Ascending aorta (tissue), 2 donors: ENCODE measurements at places on chromosomes 2 and 18. TPM values are rescaled to one million over a fixed set of nuclear protein-coding genes. Genes with fewer than 3 reads are reported as not detected.

DNA sequence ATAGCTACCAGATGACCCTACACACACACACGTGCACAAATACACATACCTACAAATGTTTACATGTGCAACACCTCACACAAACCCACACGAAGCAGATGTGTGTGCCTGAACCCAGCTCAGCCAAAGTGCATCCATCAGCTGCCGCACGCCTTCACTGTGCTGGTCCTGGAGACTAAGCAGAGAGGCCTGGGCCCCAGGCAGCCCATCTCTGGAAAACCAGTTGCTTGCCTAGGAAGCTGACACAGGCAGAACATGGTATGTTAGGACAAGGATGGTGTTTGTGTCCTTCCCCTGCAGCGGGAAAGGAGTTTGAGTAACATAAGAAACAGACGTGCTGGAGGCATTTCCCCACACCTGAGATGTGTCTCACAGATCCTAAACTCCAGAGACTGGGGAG lies 86.7 kb downstream of the SEPTIN10 start:
- no peak for DNase-seq

DNA sequence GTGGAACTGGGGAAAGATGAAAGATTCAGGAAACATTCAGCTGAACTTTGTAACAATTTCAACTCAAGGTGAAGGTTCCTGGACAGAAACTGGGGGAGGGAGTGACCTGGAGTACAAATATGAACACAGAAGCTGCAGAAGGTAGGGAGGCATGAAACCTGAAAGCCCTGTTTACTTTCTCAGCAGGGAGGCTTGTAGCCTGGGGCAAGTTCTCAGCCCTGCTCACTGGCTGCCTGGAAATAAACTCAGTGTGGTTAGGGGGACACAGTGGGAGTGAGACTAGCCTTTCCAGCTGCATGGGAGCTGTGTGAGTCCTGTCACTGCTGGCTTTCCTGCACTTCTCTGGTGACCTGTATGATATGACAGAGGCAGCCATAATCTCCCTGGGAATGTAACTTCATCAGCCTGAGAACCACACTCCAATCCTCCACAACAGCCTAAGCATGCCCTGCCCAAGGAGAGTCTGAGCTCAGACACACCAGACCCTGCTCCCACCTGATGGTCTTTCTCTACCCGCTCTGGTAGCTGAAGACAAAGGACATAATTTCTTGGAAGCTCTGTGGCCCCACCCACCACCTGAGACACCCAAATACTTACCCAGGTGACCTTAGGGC lies 77.0 kb downstream of the ZSWIM2 start:
- DNase-seq: no peak

GRCh38 chr2:201579536-201579935 lies 63.8 kb downstream of the TMEM237 start:
- DNase-seq: no peak

Gene BUB1
- total RNA-seq: not detected

GRCh38 chr18:8450013-8450412 lies 159.2 kb upstream of the RAB12 start:
- no peak for DNase-seq

Gene BCS1L
- 27.7 TPM for total RNA-seq

DNA sequence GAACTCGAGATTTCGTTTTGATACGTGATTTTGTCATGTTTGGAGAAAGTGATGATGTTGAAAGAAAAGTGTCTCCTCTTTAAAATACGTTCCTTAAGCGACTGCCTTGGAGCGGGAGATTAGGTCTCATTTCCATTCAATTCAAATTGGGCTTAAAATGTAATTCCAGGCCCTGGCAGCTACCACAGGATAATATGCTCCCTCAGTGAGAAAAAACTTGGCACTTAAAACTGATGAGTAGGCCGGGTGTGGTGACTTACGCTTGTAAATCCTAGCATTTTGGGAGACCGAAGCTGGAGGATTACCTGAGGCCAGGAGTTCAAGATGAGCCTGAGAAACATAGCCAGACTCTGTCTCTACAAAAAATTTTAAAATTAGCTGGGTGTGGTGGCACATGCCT lies 146.3 kb upstream of the L3MBTL4 start:
- no peak for DNase-seq

Gene PLEK
- total RNA-seq: 1.5 TPM

Gene CYTIP
- 5.5 TPM for total RNA-seq

GRCh38 chr2:219502618-219503017 lies 3.9 kb downstream of the GMPPA start:
- DNase-seq: no peak

Gene SERPINB3
- total RNA-seq: 0.21 TPM

GRCh38 chr2:115574667-115575066 lies 1132.2 kb downstream of the DPP10 start:
- DNase-seq: no peak

DNA sequence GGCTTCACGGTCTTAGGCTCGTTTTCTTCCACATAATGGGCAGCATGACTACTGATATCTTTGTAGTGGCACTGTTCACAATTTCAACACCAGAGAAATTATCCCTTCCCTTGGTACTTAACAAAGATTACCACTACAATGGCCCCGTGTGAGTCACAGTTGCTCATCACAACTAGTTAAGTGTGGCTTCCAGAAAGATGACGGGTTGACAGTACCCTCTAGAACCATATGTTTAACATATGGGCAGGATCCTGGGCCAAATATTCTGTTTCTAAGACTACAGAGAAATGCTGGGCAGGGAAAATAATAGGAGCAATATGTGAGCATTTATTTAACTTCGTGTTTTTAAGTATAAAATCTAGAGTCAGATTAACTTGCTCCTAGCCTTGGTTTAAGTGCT lies 780.1 kb upstream of the LINC00305 start:
- no peak for DNase-seq

Gene ALLC
- total RNA-seq: not detected

DNA sequence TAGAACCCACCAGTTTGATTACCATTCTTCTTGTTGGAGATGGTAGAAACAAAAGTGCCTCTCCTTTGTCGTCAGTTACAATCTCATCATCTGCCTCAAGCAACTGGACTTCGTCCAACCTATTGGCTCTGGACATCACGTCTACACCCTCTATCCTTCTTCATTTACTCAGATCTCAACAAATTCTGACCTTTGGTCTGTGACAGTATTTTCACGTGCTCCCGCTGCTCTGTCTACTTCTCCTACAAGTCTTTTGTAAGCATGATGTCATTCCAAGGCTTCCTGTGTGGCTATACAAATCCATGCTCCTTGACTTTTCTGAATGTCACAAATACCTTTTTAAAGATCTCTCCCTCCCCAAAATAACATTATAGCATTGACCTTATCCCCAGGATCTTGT lies 43.0 kb upstream of the PID1 start:
- no peak for DNase-seq

DNA sequence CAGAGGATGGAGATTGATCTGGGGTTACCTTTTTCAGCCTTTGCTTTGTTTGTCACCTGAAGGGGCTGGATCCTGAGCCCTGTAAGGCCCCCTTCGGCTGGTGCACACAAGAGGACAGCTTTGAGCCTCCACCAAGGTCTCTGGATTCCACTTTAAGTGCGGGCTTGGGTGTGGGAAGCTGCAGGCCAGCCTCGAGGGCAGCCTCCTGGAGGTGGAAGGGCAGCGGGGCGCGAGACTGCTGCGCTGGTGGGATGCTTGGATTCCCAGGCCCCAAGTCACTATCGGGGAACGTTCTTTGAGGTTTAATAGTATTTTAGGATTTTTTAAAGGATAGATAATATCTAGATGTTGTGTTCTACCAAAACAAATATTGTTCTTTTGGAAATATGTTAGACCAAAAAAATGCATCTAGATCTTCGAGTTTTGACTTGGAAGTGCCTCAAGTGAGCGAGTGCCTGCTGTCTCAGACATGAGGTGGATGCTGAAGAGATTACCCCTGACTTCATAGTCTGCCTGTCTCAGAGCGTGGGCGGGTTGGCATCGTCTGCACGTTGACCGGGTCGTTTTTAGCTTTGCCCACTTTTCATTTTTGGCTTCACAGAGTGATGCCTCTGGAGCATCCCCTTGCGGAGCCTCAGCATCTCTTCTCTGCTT lies 113.8 kb downstream of the AGAP1 start:
- no peak for DNase-seq

- no peak for DNase-seq
Observed at GRCh38 chr2:124814968-124815745, 790.1 kb downstream of the CNTNAP5 start.

GRCh38 chr2:167832868-167833287 lies 414.5 kb downstream of the STK39 start:
- no peak for DNase-seq

Gene LRPPRC
- 78.1 TPM for total RNA-seq

GRCh38 chr2:30034052-30034775 lies 112.6 kb upstream of the YPEL5 start:
- no peak for DNase-seq

Gene DSG4
- total RNA-seq: not detected

DNA sequence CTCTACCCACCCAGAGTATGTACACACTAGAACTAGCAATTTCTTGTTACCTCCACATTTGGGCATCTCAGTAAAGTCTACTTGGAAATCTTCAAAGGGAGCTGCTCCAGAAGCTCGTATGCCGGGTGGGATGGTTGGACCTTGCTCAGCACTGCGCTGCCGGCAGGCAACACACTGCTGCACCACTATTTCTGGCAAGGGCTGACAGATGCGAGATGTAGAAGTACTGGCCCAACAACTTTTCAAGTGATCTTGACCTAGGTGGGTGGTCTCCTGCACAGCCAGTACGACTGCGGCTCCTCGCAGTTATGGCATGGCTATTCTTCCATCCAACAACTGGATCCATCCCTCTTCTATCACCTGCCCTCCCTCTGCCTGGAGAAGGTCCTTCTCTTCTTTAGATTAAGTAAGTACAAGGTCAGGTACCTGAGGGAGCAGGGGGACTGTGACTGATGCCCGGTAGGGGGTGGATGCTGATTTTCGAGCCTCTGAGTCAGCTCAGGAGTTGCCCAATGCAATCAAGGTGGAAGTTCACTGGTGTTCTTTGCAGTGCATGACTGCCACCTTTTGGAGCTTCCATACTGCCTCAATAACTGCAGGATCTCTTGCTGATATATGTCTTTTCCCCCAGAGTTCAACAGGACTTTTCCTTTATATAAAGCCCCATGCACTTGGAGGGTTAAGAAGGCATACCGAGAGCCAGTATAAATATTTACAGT lies 100.4 kb upstream of the SLC1A4 start:
- peak; percentile 67 for DNase-seq

DNA sequence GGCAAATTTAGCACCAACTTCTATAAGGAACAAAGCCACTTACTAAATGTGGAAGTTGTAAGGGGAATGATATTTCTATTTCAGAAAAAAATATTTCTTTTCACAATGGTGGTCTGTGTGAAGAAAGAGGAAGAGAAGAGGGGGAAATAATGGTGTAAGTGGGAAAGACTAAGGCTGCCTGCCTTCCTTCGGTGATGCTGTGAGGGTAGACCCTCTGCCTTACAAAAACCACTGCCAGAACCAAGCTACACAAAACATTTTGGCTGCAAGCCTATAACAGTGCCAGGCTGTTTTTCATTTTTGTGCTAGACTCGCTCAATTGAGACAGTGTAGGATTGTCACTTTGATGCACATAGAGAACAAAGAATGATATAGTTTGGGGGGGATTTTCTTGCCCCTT lies 286.6 kb downstream of the ZEB2 start:
- DNase-seq: no peak

- DNase-seq: no peak
Observed at GRCh38 chr2:165678882-165679281, 115.2 kb downstream of the GALNT3 start.

Gene KCNJ3
- total RNA-seq: 1.5 TPM

GRCh38 chr2:241951920-241952319 lies 82.4 kb downstream of the RTP5 start:
- no peak for DNase-seq

DNA sequence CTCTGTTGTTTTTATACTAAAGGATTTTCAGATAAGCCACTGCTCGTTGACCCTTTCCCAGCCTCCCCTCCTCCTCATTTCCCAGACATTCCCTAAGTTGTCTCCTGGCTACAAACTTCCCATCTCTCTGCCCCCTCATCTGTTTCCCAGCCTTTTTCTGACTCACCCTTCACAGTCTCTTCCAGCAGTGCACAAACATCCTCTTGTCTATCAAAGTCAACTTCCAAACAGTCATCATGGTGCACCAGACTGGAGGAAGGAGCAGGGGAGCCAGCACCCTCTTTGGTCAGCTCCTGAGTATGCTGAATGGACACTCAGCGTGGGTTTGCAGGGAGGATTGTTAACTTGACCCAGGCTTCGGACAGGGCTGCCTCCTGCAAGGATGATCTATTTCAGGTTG lies 26.6 kb upstream of the SPRED2 start:
- no peak for DNase-seq

- DNase-seq: no peak
Observed at GRCh38 chr18:8970843-8971242, 131.7 kb upstream of the NDUFV2 start.

Gene SOWAHC
- 20.8 TPM for total RNA-seq

Gene MEIS1
- total RNA-seq: 46.7 TPM

Gene CNTNAP5
- total RNA-seq: not detected

GRCh38 chr2:60882971-60883753 lies 1.8 kb downstream of the REL start:
- DNase-seq: no peak
